Dermis microvascular lymphatic vessel endothelial cell (primary cell): ENCODE measurements at places on chromosomes 16 and 17. TPM values are rescaled to one million over a fixed set of nuclear protein-coding genes. Genes with fewer than 3 reads are reported as not detected.

The GNG13 gene
- total RNA-seq: not detected in 2 replicates

The MFAP4 gene
- not detected in 2 replicates for total RNA-seq

The MTMR4 gene
- total RNA-seq: 30.7 and 35.0 TPM in 2 replicates

The RTN4RL1 gene
- total RNA-seq: 0.25 and 0.26 TPM in 2 replicates

The MYO15B gene
- 5.3 and 12.3 TPM in 2 replicates for total RNA-seq

The LGALS9B gene
- not detected in 2 replicates for total RNA-seq

The DLX3 gene
- not detected in 2 replicates for total RNA-seq

The RAB11FIP4 gene
- total RNA-seq: under 0.01 TPM in 1 of 2 replicates, not detected in the other

The TMIGD1 gene
- total RNA-seq: not detected in 2 replicates

The GPR179 gene
- total RNA-seq: not detected in 2 replicates

The MT4 gene
- total RNA-seq: not detected in 2 replicates

The CASKIN2 gene
- 7.2 and 10.9 TPM in 2 replicates for total RNA-seq

The MEIOC gene
- total RNA-seq: not detected in 2 replicates

The HES7 gene
- under 0.01 TPM in 1 of 2 replicates, not detected in the other for total RNA-seq

The KRT20 gene
- not detected in 2 replicates for total RNA-seq
